ENCODE measurements at places on chromosomes 7 and 10.

GRCh38 chr7:27389496-27389895, 146.9 kb downstream of the EVX1 start:
- DNase-seq = no peak

- DNase-seq = no peak
Observed at GRCh38 chr7:128694738-128695137, 22.6 kb downstream of the GARIN1A start.

DNA sequence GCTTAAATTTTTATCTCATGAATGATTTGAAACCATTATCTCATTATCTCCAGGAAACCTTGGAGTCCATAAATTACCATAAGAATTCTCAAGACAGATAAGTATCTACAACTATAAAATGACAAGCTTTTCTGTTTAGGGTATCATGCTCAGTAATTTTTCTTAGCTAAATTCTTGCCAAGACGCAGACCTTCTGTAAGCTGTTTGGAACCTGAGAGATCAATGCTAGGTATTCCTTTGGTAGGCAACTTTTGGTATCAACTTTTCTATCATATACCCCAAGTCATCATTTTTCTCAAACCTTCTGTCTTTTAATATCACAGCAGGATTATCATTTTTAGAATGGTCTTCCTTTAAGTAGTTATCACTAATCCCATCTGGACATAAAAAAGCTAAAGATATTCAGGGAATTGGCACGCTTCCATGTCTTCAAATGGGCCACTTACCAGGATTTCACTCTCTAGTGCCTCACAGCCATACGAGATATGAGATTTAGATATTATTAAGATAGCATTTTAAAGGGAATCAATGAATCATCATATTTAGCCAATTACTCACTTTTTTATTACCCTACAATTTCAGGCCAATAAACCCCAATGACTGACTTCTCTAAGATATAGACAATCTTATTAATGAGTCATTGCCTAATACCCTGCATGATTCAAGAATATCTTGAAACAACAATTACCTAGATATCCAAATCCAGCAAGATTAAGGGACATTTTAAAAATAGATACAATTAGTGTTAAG, 544.1 kb downstream of the HTR7 start:
- no peak for DNase-seq

DNA sequence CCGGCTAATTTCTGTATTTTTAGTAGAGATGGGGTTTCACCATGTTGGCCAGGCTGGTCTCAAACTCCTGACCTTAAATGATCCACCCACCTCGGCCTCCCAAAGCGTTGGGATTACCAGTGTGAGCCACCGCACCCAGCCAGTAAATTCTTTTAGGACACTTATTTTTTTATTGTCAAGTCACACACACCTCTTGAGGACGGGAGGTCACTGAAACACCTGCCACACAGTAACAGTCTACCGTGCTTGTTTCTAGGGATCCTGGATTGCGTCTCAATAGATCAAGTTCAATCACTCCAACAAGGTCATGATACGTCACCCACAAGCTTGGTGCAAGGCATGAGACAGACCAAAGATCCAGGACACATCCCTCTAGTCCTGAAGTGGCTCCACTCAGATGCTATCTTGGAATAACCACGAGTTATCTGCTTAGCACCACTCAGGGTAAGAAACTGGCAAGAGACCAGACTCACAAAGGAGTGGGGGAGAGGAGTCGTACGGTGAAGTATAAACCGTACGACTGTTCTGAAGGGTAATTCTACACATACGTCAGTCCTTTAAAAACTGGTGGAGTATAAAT, 58.9 kb upstream of the NCAPG2 start:
- DNase-seq = no peak

- DNase-seq = no peak
Observed at GRCh38 chr10:103569896-103570295, 76.4 kb downstream of the NEURL1 start.

DNA sequence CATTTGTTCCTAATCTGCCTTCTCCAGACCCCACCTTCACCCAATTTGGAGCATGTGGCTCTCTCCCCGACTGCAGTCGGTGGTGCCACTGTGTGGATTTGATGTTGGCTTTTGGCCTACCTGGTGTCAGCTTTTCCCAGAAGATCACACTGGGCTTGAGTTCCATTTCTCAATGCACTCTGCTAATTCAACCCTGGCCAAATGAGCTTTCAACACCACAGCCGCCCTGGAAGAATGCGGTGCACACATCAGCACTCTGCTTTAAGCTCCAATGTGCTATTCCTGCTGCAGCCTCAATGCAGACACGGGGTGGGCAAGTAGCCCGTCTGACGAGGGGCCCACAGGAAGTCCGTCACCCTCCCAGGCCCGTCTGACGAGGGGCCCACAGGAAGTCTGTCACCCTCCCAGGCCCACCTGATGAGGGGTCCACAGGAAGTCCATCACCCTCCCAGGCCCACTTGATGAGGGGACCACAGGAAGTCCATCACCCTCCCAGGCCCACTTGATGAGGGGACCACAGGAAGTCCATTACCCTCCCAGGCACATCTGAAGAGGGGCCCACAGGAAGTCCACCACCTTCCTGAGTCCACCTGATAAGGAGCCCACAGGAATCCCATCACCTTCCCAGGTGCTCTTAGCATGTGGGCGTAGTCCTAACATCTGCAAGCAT, 64.4 kb downstream of the ASB13 start:
- DNase-seq = no peak
